Stimulated activated naive CD8-positive, alpha-beta T cell treated with anti-CD3 and anti-CD28 coated beads, Interleukin-15, amount 100 ng/mL, for 72 hours (primary cell): ENCODE measurements at places on chromosomes 12 and 14.

GRCh38 chr12:54608156-54608555 lies 19.7 kb upstream of the PPP1R1A start:
- no peak for DNase-seq

DNA sequence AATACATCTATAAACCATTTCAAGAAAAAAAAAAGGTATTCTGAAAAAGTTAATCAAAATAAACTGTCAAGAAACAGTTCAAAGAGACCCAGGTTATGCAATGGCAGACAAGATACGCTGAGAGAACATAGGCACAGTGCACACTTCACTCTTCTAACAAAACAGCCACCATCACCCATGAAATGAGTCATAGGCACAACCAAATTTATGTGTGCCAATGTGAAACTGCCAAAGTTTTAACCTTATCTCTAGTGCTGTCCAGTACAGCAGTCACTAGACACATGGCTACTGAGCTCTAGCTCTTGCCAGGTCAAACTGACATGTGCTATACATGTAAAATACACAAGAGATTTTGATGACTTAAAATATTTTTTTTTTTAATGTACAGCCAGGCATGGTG lies 1.4 kb downstream of the CEP128 start:
- DNase-seq, result peak; percentile 41

- DNase-seq, result no peak
These were observed 371 bp upstream of the SHMT2 start for GRCh38 chr12:57229046-57229633.

- no peak for DNase-seq
These were observed 14.7 kb downstream of the SUSD6 start for GRCh38 chr14:69626132-69626500.

DNA sequence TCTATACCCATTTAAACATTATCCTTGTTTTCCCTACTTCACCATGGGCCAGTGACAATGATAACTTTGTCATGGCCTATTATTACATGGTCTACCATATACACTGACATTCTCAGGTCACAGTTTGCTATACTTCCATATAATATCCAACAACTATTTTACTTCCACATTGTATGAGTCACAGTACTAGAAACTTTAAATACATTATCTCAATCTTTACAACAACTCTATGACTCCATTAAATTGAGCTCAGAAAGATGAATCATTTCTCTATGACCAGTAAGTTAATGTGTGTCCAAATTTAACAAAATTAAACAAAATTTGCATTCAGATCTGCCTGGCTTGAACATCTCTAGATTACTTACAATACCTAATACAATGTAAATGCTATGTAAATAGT lies 93.9 kb downstream of the PLEKHG7 start:
- DNase-seq, result no peak

GRCh38 chr14:56809270-56810146 lies 771 bp downstream of the OTX2 start:
- DNase-seq, result no peak

DNA sequence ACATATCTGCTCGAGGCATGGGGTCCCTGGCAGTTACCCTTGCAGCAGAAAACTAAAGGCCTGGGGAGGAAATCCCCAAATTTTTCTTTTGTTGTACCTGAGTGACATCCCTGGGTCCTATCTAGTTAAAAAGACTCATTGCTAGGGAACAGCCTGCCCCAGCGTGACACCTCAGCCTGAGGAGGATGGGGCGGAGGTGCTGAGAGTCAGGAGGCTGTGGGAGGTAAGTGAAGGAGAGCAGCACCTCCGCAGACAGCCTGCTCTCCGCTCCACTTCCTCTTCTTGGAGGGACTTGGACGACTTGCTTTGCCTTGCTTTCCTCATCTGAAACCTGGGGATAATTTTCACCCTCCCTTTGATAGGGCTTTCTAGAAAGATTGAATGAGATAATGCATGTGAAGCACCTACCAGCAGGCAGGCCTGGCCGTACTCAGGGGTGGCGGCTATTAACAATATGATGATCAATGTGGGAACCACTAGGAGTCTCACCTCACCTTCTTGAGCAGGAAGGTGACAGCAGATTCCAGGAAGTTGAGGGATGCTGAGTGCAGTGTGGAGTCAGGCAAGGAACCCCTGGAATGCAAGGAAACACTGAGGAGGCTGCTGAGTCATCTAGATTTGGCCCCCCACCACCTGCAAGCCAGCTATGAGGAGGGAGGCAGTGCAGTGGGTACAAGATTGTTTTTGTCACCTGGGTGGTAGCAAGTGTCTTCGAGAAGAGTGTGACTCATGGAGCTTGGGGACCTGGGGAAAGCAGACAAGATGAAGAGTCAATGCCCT lies 23.2 kb downstream of the UBE3B start:
- DNase-seq, result no peak

GRCh38 chr12:3753544-3754284 lies 805 bp upstream of the CRACR2A start:
- no peak for DNase-seq
